ENCODE measurements at places on chromosomes 7 and 10. TPM values are rescaled to one million over a fixed set of nuclear protein-coding genes. Genes with fewer than 3 reads are reported as not detected.

Gene NPTX2
- polyA plus RNA-seq: 15.1 TPM

Gene INSYN2A
- 0.60 TPM for polyA plus RNA-seq

Gene CUTC
- 16.6 TPM for polyA plus RNA-seq

Gene ANXA8L1
- not detected for polyA plus RNA-seq

Gene PODXL
- 1.9 TPM for polyA plus RNA-seq

Gene PDZD7
- polyA plus RNA-seq: 5.0 TPM

Gene GNAT3
- not detected for polyA plus RNA-seq

Gene LIPJ
- polyA plus RNA-seq: not detected

Gene MACC1
- polyA plus RNA-seq: not detected

Gene PNLIP
- polyA plus RNA-seq: not detected

Gene GPR26
- 0.67 TPM for polyA plus RNA-seq

Gene OGDHL
- 12.7 TPM for polyA plus RNA-seq

Gene PLEKHS1
- polyA plus RNA-seq: not detected
